ENCODE measurements at places on chromosomes 11 and 22. TPM values are rescaled to one million over a fixed set of nuclear protein-coding genes. Genes with fewer than 3 reads are reported as not detected.

Gene KCTD14
- 14.1 TPM for polyA plus RNA-seq

Gene PDE3B
- polyA plus RNA-seq: 10.5 TPM

Gene DRICH1
- 4.3 TPM for polyA plus RNA-seq

Gene PATE2
- 0.25 TPM for polyA plus RNA-seq

Gene PIK3IP1
- 10.6 TPM for polyA plus RNA-seq

Gene MEN1
- polyA plus RNA-seq: 36.6 TPM

Gene CELSR1
- 26.1 TPM for polyA plus RNA-seq

Gene CHRM4
- polyA plus RNA-seq: 0.18 TPM

Gene CBX7
- polyA plus RNA-seq: 9.1 TPM

Gene CEP126
- polyA plus RNA-seq: 6.7 TPM

Gene MYH9
- polyA plus RNA-seq: 263 TPM
